H9 (cell line): ENCODE measurements at places on chromosomes 7 and 10.
A peak's percentile ranks its signal among the peaks of the same experiment; 100 is the strongest.

DNA sequence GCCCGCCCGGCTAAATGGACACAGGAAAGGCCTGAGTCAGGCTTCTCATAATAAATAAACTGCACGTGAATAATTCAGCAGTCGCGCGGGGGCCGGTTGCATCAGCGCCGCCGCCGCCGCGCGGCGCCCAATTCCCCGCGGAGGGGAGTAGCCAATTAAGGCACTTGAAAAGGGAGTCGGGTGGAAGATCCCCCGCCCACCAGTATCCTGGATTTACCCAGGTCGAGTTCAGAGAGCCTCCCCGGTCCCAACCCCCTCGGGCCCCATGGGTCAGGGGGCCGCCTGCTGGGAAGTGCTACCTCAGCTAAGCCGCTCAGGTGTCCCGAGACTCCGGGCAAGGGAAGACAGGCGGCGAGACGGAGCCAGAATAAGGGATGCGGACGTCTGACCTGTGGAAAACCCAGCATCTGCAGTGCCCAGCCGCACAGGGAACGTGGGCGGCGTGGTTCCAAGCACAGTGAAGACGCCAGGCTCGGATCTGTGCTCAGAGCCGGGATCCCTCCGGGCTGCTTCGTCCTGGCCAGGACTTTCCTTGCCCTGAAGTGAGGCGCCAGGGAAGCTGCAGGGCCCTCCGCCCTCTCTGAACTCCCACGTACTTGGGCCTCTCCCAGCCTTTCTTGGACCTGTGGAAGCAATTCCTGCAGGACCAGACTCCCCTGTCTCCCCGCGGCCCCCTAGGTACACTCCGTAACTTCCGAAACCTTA lies 7.3 kb upstream of the LBX1 start:
- peak; percentile 75 for DNase-seq

DNA sequence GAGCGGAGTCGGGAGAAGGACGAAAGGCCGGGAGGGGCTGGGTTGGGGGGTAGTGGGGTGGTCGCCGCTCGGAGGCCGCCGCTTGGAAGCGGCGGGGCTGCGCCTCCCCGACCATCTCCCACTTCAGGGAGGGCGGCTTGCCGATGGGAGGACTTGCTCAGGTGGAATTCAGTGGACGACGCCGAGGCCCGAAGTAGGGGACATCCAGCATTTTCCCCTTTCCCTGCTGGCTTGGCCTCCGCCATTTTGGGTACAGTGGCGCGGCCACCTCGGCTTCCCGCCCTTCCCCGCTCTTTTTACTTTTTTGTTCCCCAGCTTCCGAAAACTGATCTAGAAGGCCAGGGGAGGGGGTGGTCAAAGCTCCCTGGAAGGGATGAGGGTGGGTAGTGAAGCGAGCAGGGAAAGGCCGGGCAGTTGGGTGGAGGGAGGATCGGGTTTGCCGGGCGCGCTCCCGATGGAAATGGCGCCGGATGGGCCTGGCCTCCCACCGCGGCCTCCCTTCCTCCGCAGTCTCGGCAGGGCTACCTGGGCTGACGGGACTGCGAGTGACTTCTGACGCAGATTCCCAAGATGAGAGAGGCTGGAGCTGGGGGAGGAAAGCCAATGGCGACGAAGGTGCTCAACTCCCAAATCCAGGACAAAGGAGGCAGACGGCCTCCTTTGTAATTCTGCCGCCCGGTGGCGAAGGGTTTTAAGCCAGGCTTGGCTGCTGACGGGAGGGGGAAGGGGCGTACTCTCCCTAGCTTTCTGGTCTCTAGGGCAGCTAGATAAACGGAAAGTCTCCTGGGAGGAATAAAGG lies at the start of gene PBLD:
Gene PBLD (minus strand): TSS at position 670 of the 799 bp plus-strand sequence. CDS start 26,084 bp downstream, outside the sequence.
- DNase-seq, result peak; percentile 78

DNA sequence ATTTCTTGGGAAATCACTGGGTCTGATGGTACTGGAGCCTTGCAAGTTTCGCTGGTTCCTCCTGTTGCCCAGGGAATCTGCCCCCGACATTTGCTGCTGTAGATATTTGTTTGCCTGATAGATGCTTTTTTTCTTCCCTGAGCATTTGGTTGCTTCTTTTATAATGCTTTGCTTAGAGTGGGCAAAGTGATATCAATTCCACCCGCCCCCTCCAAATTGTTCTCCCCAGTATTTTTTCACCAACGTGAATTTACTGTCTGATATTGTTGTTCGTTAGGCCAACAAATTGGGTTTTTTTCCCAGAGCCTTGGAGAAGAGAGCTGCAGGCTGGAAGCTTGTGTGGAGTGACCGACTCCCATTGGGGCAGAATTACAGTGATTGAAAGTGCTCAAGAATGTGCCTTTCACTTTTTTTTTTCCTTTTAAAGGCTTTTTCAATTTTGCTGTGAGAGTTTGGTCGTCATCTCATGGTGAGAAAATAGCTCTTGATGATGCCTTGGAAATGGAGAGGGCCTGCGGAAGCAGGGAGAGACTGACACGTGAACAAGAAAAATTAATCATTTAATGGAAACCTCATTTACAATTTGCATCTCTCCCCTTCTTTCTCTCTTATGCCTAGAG lies 2.5 kb downstream of the GRK5 start:
- DNase-seq, result no peak

DNA sequence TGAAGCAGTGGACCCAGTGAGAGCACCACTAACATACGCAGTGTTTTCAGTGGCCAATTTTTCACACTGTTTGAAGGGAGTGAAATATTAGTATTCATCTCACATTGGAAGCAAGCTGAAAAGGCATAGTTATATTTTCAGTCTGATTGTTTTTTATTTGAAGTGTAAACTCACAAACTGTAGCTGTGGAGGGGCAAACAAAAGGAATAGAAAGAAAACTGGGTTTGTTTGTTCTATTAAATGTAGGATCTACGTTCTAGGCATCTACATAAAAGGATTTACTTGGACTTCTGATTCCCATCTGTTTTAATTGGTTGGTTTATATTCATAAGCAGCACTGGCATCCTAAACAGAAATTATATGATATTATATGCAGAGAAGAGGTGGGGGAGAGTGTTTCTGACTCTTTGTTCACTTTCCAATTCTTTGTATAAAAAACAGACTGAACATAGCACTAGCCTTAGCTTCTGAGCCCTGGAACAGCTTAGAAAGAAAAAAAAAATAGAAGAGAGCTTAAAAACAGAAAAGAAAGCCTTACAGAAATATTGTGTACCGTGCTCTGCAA lies 447.8 kb upstream of the KCND2 start:
- no peak for DNase-seq

- no peak for DNase-seq
Measured at GRCh38 chr7:57821438-57822382, 371.7 kb downstream of the ZNF716 start.

- peak; percentile 39 for DNase-seq
Measured at GRCh38 chr10:58513188-58514110, 777 bp downstream of the BICC1 start.

- DNase-seq, result no peak
Measured at GRCh38 chr7:82517050-82517449, 73.5 kb upstream of the CACNA2D1 start.

GRCh38 chr10:73872190-73872710 lies 2.1 kb downstream of the CAMK2G start:
- DNase-seq, result no peak

DNA sequence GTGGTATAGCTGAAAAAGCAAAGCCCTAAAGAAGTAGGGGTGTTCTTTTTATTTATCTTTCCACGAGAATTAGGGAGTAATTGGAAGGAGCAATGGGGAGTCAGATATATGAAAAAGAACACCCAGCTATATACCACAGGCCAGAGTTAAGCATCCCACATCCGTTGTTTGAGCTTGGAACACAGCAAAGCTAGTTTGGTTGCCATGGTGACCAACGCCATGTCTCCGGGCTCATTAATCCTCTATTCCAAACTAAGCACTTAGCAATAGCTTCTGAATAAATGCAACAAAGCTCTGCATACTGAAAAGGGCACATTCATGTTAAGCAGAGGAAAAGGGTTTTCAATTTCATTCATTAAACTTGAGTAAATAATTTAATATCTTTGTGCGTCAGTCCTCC lies 23.5 kb downstream of the ASB4 start:
- peak; percentile 50 for DNase-seq

GRCh38 chr10:5533098-5533731 lies 8.5 kb downstream of the CALML3 start:
- no peak for DNase-seq

DNA sequence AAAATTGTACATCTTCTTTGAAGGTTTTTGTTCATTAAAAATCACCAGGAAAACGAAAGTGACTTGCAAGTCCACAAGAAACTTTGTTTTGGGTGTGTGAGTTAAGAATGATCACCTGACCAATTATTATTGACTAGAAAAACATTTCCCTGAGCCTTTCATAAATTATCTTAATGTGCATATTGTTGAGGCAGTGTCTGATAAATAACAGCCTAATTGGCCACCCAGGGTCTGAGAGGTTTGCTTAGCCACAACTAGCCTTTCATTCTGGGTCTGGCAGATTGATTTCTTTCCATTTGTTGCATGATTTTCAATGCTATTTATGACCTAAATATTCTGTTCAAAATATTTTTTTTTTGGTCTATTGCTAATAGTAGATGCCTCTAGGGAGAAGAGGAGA lies 152.8 kb downstream of the AUTS2 start:
- no peak for DNase-seq

DNA sequence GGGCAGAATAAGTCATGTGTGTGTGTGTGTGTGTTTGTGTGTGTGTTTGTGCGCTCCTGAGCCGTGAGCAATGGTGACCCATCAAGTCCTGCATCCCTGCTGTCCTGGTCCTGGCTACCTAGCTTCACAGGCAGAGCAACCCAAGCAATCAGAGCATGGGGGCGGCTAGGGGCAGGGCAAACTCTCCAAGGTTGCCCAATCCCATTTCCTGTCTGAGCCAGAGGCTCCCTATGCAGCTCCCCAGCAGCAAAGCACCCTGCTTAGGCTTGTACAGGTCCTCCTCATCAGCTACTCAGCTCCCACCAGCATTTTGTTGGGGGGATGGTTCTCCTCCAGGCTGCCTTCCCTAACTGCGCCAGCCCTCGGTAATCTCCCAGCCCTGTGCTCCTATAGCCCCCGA lies 31.1 kb upstream of the CRHR2 start:
- no peak for DNase-seq

GRCh38 chr7:143408252-143408685 lies 387 bp downstream of the EPHA1 start:
- DNase-seq, result no peak

DNA sequence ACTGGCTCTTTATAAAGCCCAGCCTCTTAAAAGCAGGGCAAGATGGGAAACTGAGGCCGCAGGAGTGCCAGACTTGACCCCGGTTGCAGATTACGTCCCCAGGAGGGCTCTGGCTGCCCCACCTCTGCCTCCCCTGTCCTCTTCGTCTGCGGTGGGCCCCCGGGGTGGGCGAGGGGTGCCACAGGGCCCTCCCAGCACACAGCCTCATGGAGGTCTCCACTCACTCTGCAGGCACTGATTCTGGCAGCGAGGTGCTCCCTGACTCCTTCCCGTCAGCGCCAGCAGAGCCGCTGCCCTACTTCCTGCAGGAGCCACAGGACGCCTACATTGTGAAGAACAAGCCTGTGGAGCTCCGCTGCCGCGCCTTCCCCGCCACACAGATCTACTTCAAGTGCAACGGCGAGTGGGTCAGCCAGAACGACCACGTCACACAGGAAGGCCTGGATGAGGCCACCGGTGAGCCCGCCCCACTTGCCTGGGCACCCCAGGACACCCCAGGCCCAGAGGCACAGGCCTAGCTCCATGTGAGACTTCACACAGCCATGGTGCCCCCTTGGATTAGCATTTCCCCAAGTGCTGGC lies 39.4 kb upstream of the SLC29A3 start:
- DNase-seq, result no peak

DNA sequence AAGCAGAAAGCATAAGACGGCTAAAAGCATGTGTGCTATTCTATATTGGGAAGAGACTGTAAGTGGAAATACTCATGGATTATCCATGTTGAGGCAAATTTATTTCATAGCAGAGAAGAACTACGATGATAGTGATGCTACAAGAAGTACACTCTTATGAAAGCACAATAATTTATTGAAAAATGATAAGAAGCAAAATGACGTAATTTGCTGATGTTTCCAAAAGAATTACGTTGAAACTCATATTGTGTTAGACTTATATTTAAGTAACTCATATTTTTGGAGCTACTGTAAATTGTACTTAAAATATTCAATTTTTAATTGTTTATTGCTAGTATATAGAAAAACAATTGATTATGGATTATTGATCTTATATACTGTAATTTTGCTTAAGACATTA lies 1622.5 kb downstream of the REEP3 start:
- no peak for DNase-seq

GRCh38 chr7:32586291-32587221 lies 91.3 kb downstream of the AVL9 start:
- DNase-seq, result no peak

DNA sequence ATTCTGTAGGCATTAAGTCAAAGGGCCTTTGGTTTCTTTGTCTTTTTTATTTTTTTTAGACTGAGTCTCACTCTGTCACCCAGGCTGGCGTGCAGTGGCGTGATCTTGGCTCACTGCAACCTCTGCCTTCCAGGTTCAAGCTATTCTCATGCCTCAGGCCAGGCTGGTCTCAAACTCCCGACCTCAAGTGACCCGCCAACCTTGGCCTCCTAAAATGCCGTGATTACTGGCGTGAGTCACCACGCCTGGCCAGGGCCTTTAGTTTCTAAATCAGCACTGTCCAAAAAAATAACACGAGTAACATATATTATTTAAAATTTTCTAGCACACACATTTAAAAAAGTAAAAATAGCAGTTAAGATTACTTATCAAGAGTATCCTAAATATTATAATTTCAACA lies 11.1 kb upstream of the ACSL5 start:
- DNase-seq, result no peak

GRCh38 chr10:91557651-91558111 lies 75.2 kb downstream of the PPP1R3C start:
- DNase-seq, result no peak

GRCh38 chr7:99559175-99559915 lies 903 bp downstream of the ZNF655 start:
- DNase-seq, result no peak

DNA sequence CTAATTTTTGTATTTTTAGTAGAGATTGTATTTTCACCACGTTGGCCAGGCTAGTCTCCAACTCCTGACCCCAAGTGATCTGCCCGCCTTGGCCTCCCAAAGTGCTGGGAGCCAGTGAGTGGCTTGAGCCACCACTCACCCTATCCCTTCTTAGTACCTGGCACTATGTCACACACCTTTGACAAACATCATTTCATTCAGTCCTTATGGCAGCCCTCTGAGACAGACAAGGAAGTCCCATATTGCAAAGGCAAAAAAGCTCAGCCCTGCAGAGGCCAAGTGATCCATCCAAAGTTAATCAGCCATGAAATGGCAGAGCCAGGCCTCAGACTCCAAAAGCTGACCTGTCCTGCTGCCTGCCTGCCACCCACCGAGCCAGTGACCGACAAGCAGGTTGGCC lies 39.9 kb upstream of the ECHDC3 start:
- DNase-seq, result no peak

DNA sequence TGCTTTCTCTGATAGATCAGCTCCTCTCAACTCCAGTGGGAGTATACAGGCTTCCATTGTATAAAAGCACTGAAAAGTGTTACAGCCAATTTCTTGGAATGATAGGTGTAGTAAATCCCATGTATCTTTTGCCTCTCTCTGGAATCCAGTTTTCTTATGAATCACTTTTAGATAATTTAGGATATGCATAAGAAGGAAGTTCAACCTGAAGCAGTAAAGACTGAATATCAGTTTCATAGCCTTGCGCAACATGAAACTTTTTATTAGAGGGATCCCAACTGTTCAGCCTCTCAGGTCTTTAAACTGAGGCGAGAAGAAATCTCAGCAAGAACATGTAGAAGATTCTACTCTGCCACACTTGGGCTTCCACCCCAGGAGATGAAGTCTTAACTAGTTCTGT lies 280.0 kb downstream of the MALRD1 start:
- DNase-seq, result no peak
